ENCODE measurements at places on chromosomes 16 and 17.

- DNase-seq, result no peak
Observed at GRCh38 chr16:67283039-67283825, 3.9 kb downstream of the PLEKHG4 start.

DNA sequence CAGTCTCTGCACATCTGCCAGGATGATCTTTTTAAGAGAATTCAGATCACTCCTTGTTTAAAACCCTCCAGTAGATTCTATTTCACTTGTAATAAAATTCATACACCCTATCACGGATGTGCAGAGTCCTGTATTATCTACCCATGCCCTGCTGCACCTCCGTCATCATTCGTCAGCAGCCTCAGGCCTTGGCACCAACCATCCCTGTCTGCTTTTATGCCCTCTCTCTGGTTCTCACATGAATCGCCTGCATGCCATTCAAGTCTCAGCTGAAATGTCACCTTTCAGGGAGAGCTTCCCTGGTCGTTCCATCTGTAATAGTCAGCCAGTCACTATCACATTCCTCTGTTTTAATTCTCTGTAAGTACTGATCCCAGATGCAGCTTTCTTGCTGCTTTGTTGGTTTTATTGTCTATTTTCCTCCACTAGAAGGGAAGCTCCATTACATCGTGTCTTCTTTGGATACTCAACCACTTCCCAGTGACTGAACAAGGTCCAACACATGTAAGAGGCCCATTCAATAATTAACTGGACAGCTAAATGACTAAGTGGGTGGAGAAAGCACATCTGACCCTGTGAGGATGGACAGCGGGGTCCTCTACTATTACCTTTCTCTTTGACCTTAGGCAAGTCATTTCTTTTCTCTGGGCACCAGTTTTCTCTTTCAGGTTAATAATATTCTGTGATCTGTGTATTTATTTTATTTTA lies 81.2 kb upstream of the GOT2 start:
- no peak for DNase-seq

DNA sequence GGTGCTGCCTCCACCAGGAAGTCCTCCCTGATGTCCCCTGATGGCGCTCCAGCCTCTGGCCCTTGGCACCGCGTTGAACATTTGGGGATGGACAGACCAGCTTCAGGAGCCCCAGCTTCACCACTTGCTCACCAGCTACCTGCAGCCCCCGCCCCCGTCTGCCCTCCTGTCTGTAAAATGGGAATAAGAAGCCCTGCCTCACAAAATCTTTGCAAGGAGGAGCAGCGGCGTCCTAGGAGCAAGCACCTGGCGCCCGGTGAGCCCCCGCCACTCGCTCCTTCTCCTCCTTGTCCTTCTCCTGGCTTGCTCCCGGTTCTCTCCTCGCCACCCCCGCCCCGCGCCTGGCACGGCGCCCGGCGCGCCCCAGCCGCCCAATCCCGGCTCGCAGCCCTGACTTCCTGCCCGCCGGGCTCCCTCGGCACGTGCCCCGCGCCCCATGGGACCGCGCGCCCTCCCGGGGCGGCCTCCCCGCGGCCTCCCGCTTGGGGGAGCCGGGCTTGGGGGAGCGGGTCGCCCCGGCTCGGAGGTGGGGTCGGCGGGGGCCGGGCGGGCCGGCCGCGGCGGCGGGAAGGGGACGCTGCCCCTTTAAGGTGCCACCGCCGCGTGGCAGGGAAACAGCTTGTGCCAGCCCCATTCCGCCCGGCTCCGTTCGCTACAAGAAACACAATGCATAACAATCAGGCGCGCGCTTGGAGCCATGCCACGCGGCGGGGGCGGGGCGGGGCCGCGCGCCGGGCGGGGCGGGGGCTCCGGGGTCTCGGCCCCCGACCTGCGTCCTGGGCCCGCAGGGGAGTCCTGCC lies 9.1 kb upstream of the PPP1R1B start:
- peak; percentile 90 for DNase-seq

DNA sequence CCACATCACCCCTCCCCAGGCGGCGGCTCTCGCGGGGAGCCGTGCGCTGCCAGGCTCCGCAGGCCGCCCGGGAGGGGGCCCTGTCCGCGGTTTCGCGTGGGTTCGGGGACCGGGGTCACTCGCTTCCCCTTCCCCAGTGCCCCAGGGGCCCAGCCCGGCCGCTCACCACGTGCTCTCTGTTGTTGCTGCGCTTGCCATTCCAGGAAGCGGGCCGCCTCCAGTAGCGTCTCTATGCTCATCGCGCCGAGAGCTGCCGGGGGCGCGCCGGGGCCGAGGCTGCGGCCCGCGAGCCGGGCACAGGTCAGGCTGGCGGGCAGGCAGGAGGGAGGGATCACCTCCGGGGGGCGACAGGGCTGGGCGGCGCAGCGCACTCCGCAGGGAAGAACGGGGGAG lies 390 bp downstream of the MNT start:
- peak; percentile 89 for DNase-seq

GRCh38 chr16:51939378-51939871 lies 607.5 kb downstream of the TOX3 start:
- DNase-seq, result no peak

DNA sequence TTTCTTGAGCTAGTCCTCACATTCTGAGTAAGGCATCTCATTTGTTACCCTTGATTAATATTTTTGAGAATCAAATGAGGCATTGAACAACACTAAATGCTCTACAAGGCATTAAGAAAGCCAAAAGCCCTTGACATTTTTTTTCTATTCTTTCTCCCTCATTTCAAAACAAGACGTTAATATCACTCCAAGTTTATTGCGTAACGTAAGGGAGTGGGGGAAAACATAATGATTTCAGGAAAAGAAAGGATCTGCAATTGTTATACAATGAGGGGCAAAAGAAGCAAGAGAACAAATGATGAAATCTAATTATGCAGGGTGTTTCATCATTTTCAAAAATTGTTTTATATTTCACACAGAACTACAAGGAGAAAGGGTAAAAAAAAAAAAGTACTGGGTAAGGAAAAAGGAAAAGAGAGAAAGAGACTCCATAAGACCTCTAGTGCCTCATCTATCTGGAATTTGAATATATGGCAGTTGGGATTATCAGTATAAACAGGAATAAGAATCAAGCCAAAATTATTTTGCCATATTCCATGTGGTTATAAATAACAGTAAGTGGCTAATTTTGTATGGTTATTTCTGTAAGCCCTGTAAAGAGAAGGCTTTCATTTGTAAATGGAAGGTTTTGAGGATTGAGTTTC lies 163.0 kb downstream of the ABCA8 start:
- no peak for DNase-seq

DNA sequence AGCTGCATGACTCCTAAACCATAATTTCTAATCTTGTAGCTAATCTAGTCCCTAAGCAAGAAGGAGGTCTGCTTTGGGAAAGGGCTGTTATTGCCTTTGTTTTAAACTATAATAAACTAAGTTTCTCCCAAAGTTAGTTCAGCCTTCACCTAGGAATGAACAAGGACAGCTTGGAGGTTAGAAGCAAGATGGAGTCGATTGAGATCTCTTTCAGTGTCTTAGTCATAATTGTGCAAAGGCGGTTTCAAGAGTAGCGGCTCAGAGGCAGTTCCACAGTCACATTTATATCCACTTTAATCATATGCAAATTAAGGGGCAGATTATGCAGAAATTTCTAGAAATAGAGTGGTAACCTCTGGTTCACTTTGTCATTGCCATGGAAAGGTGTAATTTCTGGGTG lies 17.4 kb downstream of the DRC7 start:
- DNase-seq, result no peak

GRCh38 chr17:33712120-33712519 lies 419.0 kb upstream of the ASIC2 start:
- no peak for DNase-seq

DNA sequence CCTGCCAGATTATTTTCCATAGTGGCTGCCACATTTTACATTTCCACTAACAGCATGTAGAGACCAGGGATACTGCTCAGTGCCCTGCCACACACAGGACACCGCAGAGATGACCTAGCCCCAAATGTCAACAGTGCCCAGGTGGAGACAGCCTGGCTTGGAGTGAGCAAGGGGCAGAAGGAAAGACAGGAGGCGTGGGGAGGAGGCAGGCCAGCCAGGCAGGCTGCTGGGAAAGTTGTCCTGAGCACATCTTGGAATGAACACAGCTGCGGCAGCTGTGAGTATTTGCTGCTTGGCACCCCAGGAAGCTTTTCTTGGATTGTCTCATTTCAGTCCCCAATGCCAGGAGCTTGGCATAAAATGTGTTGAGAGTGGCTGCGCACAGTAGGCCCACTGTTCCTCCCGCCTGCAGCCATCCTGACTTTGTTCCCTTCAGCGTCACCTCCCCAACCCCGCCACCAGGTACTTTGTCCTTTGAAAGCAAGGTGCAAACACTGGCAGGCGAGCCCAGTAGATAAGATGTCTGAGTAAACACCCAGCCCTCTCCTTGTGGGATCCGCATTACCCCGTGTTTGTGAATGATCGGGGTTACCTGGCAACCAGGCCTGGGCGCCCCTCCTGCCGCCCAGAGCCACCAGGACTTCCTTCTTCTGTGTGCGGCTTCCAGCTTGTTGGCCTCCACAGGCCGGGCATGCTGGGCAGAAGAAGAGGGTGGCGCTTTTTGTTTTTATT lies 114.0 kb downstream of the CMIP start:
- DNase-seq, result peak; percentile 82

- DNase-seq, result no peak
Observed at GRCh38 chr17:34988644-34989043, 8.3 kb downstream of the LIG3 start.
